ENCODE measurements at places on chromosomes 7 and 10.
A peak's percentile ranks its signal among the peaks of the same experiment; 100 is the strongest.

- DNase-seq: no peak
Measured at GRCh38 chr10:59905731-59906416, 482 bp downstream of the CCDC6 start.

- no peak for DNase-seq
Measured at GRCh38 chr10:18231480-18231879, 91.3 kb downstream of the CACNB2 start.

DNA sequence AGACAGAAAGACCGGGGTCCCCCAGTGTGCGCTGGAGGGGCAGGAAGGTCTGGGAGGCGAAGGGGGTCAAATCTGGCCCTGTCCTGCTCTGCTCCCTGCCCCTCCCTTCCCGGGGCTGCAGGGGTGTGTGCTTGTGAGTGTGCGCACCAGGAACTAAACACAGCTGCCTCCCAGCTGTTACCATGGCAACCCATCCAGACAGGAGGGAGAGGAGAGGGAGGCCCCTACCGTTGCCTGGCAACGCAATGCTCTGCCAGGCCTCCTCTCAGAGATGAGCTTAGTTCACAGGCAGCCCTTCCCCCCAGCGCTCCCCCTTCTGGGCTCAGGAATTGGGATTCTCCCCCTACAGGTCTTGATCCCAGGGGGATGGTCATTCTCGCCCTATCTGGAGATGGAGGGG, 6.1 kb downstream of the NYAP1 start:
- peak; percentile 56 for DNase-seq

- peak; percentile 15 for DNase-seq
Measured at GRCh38 chr10:119305860-119306513, 98.6 kb downstream of the GRK5 start.

DNA sequence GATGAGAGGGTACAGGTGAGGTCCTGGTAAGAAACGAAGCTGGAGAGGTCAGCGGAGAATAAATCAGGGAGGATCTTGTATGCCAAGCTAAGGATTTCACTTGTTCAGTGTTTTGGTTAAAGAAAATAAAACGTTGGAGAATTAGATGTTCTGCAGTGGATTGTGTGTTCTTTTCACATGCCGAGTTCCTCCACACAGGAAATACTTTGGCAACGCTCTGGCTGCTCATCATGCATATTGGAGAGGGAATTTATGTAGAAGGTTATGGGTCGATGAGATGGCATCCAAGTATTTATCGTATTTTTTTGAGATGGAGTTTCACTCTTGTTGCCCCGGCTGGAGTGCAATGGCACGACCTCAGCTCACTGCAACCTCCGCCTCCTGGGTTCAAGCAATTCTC, 11.0 kb downstream of the RPS24 start:
- DNase-seq: no peak

GRCh38 chr7:147635288-147635687, 955.3 kb upstream of the C7orf33 start:
- no peak for DNase-seq

DNA sequence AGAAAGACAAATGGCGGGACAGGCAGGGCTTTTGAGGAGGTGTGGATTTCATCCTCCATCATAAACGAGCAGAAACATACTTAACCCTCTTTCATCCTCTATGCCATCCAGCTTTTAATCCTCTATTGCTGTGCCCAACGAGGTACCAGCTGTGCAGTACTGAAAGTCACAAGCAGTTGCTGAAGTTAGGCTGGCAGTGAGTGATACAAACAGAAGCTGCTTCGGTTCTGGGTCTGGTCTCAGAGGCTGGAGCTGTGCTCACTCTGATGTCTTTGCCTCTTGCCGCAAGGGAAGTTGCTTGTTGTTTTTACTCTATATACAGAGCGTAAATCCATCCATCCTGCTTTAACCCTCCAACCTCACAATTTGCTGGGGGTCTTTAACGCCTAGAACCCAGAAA, 235.2 kb downstream of the CELF2 start:
- no peak for DNase-seq

- DNase-seq: no peak
Measured at GRCh38 chr7:80584778-80585177, 53.7 kb upstream of the CD36 start.

- DNase-seq: no peak
Measured at GRCh38 chr7:50147951-50148808, 55.1 kb upstream of the ZPBP start.

DNA sequence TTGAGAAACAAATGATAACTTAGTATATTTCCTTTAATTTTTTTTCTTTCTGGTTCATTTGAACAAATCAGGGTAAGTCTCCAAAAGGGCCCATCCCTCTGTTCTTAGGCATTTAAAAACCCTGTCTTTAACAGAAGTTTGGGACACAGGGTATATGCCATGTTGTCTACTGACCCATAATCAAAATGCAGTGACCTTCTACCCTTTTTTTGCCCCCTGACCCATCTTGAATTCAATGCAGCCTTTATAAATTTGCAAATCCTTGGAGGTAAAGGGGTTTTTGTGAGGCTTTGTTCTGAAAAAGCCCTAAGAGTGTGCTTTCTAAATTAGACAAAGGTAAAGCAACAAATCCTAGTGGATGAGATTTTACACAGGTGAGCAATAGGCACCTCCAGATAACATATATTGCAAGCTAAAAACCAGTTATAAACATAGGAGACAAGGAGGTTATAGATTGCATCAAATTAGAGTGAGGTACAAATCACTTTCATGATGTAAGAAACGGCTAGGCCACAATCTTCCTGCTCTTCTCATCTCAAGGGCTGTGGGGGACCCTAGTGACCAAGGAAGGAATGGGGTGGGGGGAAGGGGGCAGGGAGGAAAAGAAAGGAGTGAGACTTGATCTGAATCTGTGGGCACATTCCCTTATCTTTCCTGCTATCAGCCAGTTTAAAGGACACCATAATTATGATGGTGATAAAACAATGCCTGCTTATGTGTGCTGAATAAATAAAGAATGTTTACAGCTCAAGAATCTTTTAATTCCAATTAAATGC, 2.7 kb downstream of the SKIDA1 start:
- no peak for DNase-seq

DNA sequence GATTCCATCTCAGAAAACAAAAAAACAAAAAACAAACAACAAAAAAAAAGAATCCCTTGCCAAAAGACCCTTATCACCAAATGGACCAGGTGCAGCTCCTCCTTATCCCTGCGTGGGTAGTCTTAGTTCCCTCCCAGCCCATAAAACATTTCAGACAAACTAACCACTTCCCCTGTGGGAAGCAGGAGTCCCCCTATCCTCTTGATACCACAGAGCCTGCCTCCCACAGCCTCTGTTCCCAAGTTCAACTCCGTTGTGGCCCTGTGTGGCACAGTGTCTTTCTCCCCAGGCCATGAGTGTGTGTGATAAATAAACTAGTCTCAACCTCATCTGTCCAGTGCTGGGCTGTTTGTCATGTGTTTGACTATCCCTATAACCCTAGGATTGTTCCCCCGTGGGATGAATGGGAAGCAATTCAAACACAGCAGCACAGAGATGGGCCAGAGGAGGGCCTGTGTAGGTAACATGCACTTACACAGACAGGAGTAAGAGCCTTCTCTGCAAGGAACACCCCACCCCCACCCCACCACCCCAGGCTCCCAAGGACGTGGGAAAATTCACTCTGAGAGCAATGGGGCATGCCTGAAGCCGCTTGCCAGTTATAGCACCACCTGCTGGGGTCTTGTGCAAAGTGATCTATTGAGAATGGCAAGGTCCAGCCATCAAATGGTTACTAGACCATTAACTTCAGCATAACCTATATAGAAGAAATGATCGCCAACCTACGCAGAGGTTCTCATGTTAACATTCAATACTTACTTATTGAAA, 147.1 kb upstream of the GHITM start:
- no peak for DNase-seq

DNA sequence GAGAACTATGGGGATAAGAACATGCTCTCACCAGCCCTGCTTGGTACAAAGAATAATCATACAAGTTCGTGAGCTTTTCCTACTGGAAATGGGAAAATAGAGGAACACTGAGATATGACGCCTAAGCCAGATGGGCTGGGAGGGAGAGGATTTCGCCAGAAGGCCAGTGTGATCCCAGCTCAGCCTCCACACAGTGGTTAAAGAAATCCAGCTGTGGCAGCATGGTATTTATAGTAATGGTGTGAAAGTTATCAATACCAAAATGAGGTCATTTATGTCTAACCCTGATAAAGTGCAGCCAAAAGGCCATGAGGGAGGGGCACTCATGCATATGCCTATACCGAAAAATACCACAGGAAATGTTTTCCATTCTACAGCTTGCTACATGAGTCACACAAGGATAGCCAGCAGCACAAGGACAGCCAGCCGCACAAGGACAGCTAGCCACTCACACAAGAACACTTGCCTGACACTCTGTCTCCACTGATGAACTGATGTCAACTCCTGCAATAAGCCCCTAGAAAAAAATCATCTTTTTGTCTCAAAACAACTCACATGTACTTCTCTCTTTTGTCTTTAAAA, 49.4 kb downstream of the FRMPD2 start:
- no peak for DNase-seq

DNA sequence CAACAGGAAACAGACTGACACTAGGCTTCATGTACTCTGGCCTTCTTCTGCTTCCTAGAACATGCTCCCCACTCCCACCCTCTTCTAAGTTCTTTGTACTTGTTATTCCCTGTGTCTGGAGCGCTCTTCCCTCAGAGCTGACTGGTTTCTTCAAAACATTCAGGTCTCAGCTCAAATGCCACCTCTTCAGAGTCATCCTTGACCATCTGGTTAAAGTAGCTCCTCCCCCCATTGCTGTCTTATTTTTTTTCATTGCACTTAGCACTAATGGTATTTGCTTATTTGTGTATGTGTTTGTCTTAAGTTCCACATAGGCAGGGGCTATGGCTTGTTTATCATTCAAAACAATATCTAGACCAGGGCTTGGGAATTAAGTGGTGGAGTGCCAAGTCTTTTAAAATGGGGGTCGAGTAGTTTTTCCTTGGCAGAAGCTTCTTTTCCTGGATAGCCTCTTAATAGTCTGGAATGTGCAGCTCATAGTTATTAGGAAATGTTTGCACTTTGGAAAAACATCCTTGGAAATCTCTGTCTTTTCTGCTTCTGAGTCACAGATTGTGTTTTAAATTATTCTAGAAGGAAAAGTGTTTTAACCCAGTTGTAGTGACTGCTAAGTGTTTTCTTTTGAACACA, 60.0 kb downstream of the RALA start:
- DNase-seq: no peak

DNA sequence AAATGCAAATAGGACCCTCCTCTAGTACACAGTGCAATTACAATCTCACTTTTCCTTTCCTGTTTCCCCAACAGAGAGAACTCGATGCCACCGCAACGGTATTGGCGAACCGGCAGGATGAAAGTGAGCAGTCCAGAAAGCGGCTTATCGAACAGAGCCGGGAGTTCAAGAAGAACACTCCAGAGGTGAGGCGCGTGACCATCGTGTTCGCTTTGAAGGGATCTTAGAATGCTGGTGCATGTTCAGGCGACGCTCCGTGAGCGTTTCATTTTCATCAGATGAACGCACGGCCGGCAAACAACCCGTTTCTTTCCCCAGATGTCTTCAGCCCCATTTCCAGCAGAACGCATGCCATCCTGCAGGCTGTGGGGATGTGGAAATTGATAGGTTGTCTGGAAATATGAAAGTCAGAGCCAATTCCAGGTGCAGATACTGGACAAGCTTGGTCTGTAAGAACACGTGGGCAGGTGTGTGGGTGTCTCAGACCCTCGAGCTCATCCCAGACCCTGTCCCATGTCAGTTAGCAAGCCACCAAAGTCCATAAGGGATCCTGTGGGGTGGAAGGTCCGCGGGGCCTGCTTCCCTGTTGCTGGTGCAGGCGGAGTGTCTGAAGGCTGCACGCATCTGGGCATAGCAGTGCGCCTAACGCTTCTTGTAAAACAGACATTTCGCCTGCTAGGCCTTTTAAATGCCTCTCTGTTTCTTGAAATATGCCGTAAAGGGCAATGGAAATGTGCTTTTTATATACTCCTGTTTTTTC, 98.8 kb downstream of the CUX1 start:
- DNase-seq: no peak

- DNase-seq: no peak
Measured at GRCh38 chr7:108455998-108456677, at the start of gene NRCAM. Gene NRCAM, minus strand, starts transcription at chr7:108456436. Its CDS starts 216,372 bp downstream, at chr7:108240064.

DNA sequence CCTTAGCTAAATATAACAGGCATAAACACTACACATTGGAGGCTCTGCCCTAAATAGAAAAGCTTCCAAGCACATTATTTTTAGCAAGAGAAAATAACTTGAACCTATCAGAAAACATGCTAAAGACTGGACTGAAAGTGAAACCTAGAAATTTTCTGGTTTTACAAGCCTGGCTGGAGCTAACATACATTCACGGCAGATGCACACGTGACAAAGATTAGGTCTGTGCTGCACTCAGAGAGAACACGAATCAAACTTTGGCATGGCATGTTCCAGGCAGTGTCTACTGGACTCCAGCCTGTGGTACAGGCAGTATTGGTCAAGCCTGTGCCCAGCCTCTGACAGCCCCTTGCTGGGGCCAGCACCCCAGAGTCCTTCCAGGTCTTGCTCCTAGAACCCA, 94.1 kb upstream of the PCBD1 start:
- no peak for DNase-seq

- DNase-seq: no peak
Measured at GRCh38 chr10:62057359-62057758, 155.9 kb downstream of the ARID5B start.

- DNase-seq: no peak
Measured at GRCh38 chr10:43160046-43160920, 22.0 kb downstream of the CSGALNACT2 start.

GRCh38 chr7:117262546-117262945, 60.3 kb downstream of the WNT2 start:
- DNase-seq: no peak

GRCh38 chr7:83648464-83649241, at the start of gene SEMA3E:
Gene SEMA3E, minus strand, starts transcription at chr7:83649139.
- DNase-seq: no peak

GRCh38 chr7:82057476-82057875, 287.6 kb upstream of the HGF start:
- no peak for DNase-seq

DNA sequence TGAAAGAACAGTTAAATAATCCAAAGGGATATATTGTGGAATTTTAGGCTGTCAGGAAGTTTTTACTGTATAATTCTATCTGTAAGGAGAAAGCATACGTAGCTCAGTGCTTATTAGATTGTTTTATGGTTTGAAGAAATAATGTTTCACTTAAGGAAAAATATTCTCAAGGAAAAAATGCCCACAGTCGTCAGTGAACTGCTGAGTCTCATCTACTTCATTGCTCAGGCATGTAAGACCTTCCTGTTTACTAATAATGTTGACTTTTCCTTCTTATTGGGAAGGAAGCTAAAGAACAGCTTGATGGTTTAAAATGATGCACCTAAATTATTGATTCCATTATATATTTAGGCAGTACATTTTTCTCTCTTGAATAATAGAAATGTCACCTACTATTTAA, 304.2 kb downstream of the SDK1 start:
- DNase-seq: no peak

- no peak for DNase-seq
Measured at GRCh38 chr10:96665306-96665705, 55.0 kb downstream of the PIK3AP1 start.

DNA sequence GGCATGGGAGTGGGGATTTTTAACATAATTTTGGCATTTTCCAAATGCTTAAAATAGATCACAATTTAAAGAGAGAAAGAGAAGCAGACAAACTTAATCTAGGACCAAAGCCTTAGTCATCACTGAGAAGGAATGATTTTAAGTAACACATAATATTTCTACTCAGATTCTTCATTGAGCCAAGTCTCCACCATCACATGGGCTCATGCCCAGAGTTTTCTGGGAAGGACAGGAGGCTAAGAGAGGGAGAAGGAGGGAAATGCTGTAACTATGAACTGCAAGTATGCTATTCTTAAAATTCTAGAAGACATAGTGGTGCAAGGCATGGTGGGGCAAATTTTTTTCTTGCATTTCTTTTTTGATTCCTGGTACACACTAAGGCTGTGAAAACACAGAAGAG, 23.8 kb upstream of the UBE2D1 start:
- DNase-seq: no peak
